Right ventricle myocardium inferior (tissue), 1 donor: ENCODE measurements at places on chromosomes 6 and 20. TPM values are rescaled to one million over a fixed set of nuclear protein-coding genes. Genes with fewer than 3 reads are reported as not detected.

The PLG gene
- not detected for total RNA-seq

- DNase-seq, result no peak
These were observed 344.4 kb downstream of the THBS2 start for GRCh38 chr6:168909288-168909687.

- no peak for DNase-seq
These were observed 262.2 kb downstream of the EYA4 start for GRCh38 chr6:133503336-133503729.

DNA sequence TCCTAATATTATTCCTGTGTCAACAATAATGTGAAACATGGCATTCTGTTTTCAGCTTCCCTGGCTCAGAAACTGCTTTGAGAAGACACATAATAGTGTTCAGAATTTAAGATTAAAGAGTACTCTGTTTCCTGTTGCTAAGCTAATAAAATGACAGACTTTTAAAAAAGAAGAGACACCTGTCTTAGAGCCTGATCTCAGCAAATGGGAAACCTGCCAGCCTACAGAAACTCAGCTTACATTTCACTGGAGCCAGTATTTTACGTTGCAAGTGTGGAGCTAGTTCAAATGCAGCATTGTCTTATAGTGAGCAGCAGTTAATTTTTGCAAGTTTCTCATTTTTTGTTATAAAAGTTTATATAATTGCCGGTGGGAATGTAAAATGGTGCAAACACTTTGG is 28.8 kb downstream of the KIZ start:
- DNase-seq, result no peak

- DNase-seq, result no peak
These were observed 247.3 kb downstream of the MAFB start for GRCh38 chr20:40441771-40442170.

DNA sequence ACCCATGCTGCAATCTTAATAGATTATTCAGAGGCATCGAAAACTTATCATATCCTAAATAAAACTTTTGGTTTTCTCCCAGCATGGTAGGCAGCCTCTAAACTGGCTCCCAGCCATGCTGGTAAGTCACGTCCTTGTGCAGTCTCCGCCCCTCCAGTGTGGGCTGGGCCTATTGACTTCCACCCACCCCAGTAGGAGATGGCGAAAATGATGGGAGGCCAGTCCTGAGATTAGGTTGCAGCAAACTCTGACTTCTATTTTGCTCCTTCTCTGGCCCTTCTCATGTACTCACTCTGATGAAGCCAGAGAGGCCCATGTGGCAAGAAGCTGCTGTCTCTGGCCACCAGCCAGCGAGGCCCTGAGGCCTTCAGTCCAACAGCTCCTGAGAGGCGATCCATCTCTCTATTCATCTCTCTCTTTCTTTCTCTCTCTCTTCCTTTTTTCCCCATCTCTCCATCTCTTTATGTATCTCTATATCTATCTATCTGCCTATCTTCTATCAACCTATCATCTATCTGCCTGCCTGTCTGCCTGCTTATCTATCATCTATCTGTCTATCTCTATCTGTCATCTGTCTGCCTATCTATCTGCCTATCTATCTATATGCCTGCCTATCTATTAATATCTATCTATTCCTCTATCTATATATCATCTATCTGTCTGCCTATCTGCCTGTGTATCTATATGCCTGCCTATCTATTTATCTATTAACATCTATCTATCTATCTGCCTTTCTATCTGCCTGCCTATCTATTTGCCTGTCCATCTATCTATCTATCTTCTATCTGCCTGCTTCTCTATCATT is 52.7 kb upstream of the STX16 start:
- DNase-seq, result peak; percentile 80

- no peak for DNase-seq
These were observed 4.4 kb upstream of the KIAA0319 start for GRCh38 chr6:24650365-24650764.
